Testis (tissue), 5 donors: ENCODE measurements at places on chromosomes 2 and 18. TPM values are rescaled to one million over a fixed set of nuclear protein-coding genes. Genes with fewer than 3 reads are reported as not detected.

DNA sequence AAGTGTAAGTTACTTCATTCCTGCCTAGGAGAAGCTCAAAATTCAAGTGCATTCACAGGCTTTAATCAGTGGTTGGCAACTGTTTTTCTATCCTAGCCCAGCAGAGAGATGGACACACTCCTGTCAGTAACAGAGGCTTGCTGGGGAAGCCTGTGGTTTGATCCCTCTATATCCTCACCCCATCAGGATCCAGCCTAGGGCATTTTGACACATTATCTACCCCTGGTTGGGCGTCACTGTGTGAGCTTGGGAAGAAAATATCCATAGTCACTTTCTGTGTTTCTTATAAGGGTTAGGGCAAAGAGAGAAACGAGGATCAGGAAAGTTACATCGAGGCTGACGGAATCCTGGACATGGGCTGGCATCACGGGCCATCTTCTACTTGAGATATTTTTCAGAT, 10.0 kb downstream of the NT5DC4 start:
- DNase-seq = no peak

The IL1R1 gene
- 35.4 TPM for total RNA-seq

The NYAP2 gene
- total RNA-seq = 0.25 TPM

- DNase-seq = no peak
Observed at GRCh38 chr2:89841476-89841840, 1150.0 kb downstream of the RPIA start.

GRCh38 chr2:158633261-158633660, 161.9 kb upstream of the DAPL1 start:
- DNase-seq = no peak

- DNase-seq = no peak
Observed at GRCh38 chr2:126534478-126534877, 121.5 kb upstream of the GYPC start.

DNA sequence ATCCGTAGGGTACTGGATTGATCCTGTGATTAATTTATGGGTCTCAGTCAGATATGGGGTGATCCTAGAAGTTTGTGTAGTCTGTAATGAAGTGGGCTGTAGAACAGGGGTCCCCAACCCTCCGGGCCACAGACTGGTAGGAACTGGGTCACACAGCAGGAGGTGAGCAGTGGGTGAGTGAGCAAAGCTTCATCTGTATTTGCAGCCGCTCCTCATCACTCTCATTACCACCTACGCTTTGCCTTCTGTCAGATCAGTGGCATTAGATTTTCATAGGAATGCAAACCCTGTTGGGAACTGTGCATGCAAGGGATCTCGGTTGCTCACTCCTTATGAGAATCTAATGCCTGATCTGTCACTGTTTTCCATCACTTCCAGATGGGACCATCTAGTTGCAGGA, 48.8 kb downstream of the EML4 start:
- no peak for DNase-seq

DNA sequence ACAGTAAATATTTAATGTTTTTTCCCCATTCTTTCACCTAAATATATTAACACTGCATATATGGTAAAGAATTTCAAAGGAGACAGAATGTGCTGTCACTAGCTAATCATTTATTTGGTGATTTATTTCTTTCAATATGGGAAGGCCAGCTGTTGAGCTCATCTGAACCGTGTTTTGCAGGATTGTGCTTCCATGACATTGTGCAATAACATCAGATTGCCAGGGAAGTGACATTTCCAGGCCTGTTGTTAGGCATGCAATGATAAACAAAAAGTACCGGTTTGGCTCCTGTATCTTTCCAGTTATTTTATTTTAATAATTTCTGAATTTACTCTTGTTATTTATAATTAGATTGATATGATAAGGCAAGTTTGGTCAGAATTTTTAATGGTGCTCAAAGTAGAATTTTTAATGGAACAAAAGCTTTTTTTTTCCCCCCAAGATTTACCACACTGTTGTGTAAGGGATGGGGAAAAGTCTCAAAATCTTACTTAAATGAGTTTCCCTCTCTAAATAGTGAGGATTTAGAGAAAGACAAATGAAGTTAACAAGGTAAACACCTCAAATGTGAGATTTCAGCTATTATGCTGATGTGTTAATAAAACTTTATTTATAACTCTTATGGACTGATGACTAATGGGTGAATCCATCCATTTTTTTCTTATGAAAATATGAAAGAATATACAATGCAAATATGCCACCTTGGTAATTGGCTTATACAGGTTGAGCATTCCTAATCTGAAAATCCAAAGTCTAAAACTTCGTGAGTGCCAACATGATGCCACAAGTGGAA, 52.7 kb downstream of the MALT1 start:
- no peak for DNase-seq

- DNase-seq = no peak
Observed at GRCh38 chr2:163698857-163699256, 37.0 kb downstream of the FIGN start.

GRCh38 chr18:59704146-59704545, 6.9 kb upstream of the CCBE1 start:
- no peak for DNase-seq

DNA sequence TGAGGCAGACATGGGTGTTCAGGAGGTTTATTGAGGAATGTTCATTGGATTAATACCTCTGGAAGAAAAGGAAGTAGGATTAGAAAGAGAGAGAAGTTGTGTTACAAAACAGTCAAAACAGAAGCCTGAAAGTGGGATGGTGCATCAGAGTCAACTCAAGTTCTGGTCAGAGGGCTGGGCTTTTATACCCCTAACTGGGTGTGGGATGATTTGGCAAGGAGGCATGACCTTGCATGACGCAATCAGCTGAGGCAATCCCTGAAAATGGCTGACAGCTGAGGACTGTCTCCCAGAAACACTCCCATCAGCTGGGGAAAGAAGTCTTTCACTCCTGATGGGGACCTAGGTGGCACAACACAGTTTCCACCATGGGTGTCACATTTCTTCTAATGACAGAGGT, 818.2 kb downstream of the SATB2 start:
- no peak for DNase-seq

DNA sequence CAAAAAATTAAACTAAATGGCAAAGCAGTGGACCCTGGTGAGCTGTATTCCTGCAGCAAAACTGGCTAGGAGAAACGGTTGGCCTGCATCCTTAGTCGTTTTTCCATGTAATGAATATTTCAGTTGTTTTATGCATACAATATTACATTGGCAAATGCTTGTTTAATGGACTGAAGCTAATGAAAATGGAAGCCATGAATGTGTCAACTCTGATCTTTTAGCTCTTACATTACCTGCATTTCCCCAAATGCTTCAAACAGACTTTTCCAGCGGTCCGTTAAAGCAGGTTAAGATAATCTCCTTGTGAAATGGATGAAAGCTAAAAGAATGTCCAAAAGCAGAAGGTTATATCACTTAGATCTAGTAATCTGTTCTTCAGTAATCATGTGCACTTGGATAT, 686.3 kb upstream of the SETBP1 start:
- no peak for DNase-seq

GRCh38 chr2:73759904-73760303, 20.0 kb downstream of the DUSP11 start:
- no peak for DNase-seq

DNA sequence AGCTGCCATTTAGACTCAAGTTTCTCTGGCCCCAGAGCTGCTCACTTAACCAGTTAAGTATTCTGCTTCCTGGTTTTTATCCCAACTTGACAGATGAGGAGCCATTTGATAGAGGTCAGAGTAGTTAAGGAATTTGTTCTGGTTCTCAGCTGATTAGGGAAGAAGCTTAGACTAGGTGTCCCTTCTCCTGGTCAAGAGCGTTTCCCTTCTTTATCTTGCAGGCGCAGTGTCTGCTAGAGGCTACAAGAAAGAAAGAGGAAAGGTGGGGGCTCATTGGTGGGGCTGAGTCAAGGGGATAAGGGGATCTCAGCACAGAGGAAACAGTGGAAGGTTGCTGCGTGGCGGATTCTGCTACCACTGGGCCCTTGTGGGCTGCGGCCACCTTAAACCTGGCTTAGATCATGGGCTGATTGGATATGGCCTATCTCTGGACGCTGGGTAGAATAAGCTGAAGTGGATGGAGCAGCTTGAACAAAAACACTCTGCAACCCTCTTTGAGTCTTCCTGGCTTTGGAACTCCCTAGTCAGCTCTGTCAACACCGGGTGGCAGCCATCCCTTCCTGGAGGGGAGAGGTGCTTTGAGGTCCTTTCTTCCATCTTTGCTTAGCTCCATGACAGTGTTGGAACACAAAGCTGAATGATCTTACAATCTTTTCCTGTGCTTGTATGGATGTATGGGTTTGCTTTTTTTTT, 70.8 kb downstream of the QPCT start:
- no peak for DNase-seq

The MYL1 gene
- not detected for total RNA-seq

The EPB41L3 gene
- 274 TPM for total RNA-seq

DNA sequence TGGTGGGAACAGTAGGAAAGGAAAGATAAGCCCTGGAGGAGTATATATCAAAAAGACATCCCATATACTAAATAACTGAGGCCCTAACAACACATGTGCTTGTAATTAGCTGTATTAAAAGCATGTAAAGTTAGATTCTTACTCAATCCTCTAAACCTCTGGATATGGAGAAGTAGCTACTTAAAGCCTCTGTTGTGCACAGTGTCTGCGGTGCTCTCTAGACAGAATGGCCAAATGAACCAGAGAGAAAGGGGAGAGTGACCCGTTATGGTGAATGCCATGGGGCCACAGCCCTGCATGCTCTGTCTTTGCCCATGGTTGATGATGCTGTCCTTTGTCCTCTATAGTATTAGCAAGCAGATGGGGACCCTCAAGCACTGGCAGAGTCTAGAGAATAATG, 104.4 kb upstream of the SLC8A1 start:
- no peak for DNase-seq

DNA sequence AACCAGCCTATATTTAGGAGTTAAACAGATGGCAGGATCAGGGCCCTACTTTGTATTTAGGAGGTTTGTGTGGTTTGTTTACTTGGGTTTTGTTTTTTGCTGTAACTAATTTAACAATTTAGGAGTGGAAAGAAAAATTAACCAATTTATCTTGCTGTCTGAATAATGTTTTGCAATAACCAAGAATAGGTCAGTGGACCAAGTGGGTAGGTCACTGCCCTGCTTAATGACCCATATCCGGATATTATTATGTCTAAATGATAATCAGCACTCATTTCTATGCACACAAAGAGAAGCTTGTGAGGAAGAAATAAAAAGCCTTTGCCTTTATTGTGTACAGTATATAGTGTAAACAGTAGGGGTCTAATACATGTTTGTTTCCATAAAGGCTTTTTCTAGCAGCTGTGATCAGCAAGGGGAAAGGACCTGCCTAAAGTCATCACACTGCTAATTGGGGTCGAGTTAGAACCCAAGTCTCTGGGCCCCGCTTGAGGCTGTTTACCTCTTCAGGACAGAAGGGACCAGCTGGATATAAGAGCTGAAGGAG, 76.6 kb downstream of the TGOLN2 start:
- DNase-seq = no peak

The TRIM54 gene
- total RNA-seq = 38.5 TPM

DNA sequence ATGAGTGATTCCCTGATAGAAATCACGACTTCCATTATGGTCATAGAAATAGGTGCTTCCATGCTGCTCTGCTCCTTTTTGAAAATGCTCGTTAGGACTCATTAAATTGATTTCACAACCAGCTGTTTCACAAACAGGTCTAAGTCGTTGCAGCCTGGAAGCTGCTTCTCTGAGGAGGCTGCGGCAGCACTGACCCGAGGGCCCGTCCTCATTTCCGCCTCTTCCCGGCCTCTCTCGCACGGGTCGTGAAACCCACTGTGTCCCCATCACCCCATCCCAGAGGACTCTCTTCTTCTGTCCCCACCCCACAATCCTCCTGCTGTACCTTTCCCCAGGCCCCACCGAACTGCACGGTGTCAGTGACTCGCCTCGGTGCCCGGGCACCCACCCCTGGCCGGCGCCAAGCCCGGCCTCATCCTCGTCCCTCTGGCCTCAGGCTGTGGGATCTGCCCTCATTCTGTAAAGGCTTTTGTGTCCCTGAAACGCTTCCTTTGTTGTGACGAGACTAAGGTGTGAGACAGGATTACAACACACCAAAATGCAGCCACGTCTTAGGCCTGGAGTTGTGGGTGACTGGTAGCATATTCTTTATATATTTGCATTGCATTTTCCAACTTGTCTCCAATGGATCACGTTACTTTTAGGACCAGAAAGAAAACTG, 112.7 kb upstream of the CTDP1 start:
- DNase-seq = no peak

The GAL3ST2 gene
- 4.3 TPM for total RNA-seq

DNA sequence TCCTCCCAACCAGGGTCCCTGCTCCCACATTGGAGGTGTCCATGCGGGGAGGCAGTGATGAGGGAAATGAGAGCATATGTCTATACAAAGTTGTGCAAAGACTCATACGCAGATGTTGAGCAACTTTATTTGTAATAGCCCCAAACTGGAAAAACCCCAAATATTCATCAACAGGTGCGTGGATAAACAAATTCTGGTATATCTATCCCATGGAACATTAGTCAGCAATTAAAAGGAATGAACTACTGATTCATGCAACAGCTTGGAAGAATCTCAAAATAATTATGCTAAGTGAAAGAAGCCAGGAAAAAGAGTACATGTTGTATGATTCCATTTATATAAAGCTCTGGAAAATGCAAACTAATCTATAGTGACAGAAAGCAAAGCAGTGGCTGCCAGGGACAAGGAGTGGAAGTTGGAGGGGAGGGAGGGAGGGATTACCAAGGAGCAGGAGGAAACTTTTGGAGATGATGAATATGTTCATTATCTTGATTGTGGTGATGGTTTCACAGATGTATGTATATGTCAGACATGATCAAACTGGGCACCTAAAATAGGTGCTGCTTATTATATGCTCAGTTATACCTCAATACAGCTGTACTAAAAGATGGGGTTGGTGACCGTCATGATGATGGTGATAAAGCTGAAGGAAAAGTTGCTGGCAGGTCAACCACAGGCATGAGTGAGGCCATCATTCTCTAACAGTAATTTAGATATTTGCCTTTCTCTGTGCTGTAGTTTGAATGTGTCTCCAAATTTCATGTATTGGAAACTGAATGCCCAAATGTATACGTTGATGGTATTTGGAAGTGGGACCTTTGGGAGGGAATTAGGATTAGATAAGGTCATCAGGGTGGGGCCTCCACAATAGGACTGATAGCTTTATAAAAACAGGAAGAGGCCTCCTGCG, 270.9 kb downstream of the CYP26B1 start:
- DNase-seq = no peak
